ENCODE measurements at places on chromosomes 5 and 9. TPM values are rescaled to one million over a fixed set of nuclear protein-coding genes. Genes with fewer than 3 reads are reported as not detected.

Gene GDA
- 4.4 TPM for total RNA-seq

Gene CD14
- total RNA-seq = 19.2 TPM

Gene CSF1R
- 5.3 TPM for total RNA-seq

Gene STPG3
- total RNA-seq = not detected

Gene PCDHGB6
- 8.0 TPM for total RNA-seq

Gene FBN2
- total RNA-seq = not detected

Gene TSLP
- total RNA-seq = 0.26 TPM
